NCI-H2081 (cell line): ENCODE measurements at places on chromosomes 12 and 14.

DNA sequence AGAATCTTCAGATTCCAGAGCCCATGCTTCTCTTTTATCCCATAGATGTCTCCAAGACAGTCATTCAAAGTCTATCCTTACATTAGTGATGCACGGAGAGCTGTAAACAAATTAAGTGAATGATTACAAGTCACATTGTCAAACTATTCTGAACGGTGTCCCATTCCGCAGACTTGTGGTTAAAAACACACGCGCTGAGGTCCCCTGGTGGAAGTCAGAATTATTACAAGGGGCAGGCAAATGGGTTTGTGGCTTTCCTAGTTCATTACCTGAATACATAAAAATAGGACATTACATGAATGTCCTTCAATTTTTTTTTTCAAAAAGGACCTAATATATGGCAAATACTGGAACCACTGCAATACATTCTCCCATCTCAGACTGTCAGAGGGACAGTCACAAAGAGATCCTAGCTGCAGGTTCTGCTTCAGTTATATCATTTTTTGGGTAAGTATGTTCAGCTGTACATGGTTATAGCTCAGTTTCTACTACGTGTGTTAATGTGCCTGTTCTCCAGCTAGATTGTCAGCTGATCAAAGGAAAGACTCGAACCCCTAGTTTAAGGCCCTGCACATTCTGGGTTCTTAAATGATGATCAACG, 53.1 kb upstream of the STON2 start:
- peak; percentile 38 for DNase-seq

DNA sequence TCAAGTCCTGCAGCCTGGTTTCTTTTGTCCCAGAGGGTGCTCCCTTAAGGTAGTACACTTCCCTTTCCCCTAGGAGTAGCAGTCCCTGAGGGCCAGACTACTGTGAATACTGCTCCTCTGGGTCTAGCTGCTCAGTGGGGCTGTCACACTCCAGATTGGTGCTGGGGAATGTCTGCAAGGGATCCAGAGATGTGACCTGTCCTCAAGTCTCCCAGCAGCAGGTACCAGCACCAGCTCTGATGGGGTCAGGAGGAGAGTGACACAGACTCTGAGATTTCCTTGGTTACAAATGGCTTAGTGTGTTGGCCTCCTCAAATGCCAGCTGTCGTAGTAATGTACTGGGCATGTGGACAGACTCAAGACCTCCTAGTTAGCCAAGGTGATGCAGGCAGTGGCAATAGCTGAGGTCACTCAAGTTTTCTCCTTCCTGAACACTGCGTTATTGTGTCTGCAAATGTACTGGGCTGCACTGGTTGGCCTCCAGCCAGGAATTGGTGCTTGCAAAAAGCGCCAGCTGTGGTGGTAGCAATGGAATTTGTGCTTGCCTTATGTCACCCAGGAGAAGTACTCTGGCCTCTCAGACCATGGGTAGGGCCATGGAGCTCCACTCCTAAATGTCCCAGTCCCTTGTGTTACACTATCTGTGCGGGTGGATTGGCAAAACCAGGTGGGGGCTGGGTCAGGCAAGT, 36.4 kb upstream of the AEBP2 start:
- no peak for DNase-seq

DNA sequence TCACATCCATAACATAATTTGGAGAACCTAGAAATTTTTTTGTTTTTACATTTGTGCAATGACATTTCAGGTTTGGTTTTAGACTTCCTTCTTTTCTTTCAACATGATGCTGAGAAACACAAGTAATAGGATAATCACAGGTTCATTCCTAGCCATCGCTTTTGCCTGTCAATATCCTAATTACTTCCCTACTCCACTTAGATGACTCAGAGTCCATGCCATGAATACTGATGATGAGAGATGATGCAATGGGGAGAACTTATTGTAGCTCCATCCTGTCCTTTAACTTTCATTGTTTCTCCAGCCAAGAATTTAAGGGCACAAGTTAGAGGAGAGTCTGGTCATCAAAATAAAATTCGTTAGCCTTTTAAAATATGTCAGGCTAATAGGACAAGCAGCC, 101.3 kb downstream of the PTPRO start:
- no peak for DNase-seq

DNA sequence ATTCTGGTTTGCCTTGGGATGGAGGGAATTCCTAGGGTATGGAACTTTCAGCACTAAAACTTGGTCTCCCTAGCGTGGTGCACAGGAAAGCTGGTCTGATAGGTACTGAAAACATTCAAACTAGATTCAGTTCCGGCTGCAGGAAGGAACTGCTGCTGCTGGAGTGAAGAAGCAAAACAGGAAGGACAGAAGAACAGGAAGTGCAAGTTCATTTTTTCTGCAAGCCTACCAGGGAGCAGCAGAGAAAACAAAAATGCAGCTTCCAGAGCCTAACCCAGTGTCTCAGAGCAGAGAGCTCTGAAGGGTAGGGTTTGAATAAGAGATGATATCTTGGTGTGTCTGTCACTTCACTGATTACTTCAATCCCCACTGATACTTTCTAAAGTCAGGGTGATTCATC, 165.2 kb downstream of the VRK1 start:
- DNase-seq = no peak

GRCh38 chr14:104795781-104796686, 486 bp upstream of the AKT1 start:
- DNase-seq = peak; percentile 52

DNA sequence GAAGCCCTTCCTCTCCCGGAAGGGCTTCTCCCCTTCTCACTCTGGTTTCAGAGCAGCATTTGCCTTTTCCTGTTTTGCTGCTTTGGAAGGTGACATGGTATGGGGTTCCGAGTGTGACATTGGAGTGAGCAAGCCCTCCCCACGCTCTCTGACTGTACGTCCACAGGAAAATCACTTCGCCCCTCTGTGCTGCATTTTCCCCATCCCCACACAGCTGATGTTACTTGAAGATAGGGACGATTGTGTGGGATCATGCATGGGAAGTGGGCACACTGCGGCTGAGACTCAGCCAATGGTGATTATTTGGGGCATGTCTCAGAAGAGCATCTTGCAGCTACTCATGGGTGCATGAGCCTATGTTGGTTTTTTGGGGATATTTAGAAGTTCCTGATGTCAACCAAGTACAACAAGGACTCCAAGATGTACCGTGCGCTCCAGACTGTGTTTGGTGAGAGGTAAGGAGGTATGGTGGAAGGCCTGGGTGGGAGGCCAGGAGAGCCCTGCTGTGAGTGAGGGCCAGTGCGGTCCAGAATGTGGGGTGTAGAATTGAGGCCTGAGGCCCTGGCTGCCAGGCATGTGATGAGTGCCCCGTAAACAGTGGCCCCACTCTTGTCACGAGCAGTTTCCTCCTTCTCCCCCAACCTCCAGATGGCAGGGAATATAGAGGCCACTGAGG, 15.1 kb downstream of the CYP46A1 start:
- DNase-seq = no peak

GRCh38 chr12:10554228-10554755, 48.6 kb downstream of the EIF2S3B start:
- DNase-seq = no peak

GRCh38 chr12:54411391-54412241, 7.5 kb downstream of the ITGA5 start:
- DNase-seq = no peak

DNA sequence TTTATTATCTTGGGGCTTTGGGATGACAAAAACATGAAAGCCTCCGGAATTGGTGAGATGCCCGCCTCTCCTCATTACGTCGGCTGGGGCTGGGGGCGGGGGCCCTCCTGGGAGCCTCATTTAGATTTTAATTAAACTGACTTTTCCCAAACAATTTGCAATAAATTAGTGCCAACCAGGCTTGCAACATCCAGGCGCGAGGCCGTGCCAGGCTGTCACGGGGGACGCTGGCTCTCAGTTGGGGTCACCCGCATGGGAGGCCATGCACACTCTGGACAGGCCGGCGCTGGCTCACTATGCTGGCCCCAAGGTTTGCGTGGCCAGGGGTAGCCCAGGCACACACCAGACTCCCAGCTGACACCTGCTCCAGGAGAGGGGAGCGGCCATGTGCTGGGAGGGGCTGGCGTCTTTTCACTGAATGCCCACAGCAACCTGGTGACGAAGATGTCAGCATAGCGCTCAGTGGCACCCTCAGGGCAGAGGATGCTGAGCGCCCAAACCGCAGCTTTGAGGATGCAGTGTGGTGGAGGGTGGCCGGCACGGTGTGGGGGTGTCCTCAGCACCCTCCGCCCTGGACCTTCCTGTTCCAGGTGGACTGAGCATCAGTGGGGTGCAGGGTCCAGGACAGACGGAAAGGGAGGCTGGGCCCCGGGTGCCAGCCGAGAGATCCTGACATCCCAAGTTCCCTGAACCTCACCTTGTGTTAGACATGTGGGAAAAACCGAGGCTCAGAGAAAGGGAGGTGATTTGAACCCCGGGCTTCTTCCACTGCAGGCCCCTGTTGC, 190.8 kb upstream of the C14orf180 start:
- DNase-seq = no peak

GRCh38 chr14:105146976-105147635, 21.5 kb downstream of the JAG2 start:
- DNase-seq = no peak

DNA sequence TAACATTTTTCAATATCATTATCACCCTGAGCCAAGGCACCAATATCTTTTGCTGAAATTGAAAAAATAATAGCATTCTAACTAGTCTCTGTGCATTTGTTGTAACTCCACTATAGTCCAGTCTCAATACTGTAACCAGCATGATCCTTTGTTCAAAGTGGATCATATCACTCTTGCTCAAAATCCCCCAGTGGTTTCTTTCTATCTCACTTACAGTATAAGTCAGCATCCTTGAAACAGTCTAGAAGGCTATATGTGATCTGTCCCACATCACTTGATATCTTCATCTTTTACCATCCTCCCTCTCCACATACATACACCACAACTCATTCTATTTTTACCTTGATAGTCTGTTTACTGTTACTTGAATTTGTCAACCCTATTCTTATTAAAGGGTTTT, 435.7 kb downstream of the CCER1 start:
- DNase-seq = no peak
